ENCODE measurements at places on chromosomes 16 and 17.

- DNase-seq: no peak
Observed at GRCh38 chr16:10971560-10971961, 27.2 kb downstream of the CLEC16A start.

- DNase-seq: no peak
Observed at GRCh38 chr17:8889458-8890210, 22.2 kb upstream of the PIK3R6 start.

DNA sequence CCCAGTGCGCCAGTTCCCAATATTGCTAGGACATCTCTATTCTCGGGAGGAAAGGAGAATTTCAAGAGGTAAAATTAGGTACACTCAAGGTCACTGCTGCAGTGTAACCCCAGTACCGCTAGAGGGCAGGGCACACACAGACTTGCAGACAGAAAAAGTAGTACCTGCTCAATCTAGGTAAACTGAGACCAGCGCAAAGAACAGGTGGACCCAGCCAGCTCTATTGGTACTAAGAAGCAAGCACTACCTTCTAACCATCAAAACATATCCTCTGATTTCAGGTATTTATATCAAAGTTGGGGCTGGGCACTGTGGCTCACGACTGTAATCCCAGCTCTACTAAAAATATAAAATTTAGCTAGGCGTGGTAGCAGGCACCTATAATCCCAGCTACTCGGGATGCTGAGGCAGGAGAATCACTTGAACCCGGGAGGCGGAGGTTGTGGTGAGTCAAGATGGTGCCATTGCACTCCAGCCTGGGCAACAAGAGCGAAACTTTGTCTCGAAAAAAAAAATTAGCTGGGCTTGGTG, 3.6 kb upstream of the WDR81 start:
- no peak for DNase-seq

DNA sequence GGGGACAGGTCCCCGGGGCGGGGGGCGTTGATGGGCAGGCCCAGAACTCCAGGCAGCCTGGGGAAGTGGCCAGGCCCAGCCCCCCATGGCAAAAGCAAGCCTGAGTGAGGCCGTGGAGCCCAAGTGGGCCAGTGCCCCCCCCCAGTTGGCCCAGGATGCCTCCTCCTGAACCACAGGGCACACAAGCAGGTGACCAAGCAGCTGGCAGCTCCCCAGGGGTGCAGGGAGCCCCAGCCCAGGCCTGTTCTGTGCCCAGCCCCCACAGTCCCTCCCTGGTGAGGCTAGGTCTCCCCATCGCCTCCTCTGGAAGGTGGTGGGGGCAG, 38.2 kb upstream of the PVALEF start:
- DNase-seq: no peak

GRCh38 chr17:67635681-67636080, 82.1 kb upstream of the NOL11 start:
- no peak for DNase-seq

DNA sequence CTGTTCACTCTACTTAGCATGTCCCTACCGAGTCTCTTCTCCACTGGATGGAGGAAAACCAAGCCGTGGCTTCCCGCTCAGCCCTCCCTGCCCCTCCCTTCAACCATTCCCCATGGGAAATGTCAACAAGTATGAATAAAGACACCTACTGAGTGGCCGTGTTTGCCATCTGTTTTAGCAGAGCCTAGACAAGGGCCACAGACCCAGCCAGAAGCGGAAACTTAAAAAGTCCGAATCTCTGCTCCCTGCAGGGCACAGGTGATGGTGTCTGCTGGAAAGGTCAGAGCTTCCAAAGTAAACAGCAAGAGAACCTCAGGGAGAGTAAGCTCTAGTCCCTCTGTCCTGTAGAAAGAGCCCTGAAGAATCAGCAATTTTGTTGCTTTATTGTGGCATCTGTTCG, 2.8 kb upstream of the LPCAT2 start:
- DNase-seq: no peak

Data from esophagus squamous epithelium (tissue), 5 donors.